ENCODE measurements at places on chromosomes 1 and 21.

GRCh38 chr1:185916861-185917260 is 182.7 kb downstream of the HMCN1 start:
- DNase-seq = no peak

DNA sequence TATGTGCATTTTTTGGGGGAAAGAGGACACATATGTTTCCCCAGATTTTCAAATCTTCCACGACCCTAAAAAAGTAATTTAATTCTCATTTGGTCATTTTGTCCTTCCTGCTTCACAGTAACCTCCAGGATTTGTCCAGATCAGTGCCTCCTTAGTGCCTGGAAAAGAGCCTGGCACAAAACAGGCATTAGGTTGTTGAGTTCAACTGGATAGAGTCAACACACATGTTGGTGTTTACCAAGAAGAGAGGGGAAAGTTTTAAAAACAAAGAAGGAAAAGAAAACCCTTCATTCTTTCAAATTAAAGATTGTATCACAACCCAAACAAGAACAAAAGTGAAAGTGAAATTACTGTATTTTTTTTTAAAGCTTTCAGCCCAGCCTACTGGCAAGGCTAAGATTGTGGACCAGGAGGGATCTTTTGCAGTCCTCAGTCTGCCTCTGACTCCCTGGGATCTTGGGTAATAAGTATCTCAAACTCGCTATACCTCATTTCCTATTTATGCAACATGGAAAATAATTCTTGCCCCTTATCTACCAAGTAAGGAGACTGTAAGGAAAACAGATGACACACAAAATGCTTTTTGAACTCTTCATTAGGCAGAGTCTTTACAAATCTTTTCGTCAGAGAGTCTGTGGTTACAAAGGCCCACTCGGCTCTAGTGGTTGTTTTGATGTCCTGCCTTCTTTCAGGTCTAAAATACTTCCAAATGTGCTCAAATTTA is 57.8 kb downstream of the ZNF281 start:
- DNase-seq = no peak

DNA sequence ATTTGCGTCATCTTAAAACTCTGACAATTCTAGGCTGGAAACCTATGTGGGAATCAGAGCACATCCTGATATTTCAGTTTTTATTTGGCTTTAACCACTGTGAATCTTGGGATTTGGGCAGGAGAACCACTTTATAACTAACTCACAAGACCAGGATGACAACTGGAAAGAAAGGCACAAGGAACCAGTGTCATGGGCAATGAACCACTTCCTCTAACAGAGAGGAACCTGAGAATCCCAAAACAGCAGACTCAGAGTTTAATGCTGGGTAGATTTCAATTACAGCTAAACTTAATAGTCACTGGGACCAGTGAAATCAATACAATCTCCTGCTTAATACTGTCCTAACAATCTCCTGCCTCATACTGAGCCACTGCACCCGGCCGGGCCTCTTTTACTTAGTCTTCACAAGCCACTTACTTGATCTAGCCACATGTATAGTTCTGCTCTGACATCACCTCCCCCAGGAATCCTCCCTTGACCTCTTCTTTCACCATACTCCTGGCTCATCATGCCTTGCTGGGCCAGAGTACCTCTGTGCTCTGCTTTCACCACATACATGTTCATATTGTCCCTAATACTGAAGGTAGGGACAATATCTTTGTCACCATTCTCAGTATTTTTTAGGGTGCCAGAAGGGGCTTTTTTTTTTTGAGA is 20.2 kb upstream of the SLFNL1 start:
- no peak for DNase-seq

DNA sequence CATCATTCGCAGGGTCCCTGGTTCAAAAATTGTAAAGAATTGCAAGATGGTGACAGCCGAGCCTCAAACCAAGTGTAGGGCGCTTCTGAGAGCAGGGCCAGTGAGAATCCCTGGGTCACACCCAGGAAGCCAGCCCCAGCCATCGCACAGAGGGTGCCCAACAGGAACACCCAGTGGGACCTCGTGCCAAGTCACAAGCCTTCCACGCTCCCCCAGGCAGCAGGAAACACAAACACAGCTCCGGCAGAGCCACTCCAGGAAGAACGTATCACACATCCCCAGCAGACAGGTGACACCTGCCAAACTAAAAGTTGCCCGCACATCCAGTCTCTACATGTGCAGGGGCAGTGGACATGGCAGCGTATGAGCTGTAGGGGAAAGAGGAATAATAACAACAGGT is 20.2 kb downstream of the DHRS3 start:
- no peak for DNase-seq

DNA sequence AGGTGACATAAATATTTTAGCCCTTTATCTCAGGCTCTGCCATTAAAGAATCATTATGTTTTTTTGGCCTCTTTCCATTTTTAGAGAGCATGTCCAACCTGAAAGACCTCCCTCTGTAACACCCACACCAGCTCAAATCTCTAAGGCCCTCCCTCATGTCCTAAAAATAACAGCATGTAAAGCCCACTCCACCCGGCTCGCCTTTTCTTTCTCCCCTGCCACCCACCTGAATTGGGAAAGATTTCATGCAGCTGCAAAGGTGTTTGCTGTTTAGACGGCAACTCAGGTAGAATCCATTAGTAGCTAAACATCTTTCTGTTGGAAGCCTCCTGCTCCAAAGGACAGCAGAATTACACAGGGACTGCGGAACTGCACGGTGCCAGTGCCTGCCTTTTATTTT is 79.9 kb downstream of the DMRTA2 start:
- DNase-seq = no peak

GRCh38 chr1:58726581-58726980 is 26.7 kb upstream of the MYSM1 start:
- DNase-seq = no peak

DNA sequence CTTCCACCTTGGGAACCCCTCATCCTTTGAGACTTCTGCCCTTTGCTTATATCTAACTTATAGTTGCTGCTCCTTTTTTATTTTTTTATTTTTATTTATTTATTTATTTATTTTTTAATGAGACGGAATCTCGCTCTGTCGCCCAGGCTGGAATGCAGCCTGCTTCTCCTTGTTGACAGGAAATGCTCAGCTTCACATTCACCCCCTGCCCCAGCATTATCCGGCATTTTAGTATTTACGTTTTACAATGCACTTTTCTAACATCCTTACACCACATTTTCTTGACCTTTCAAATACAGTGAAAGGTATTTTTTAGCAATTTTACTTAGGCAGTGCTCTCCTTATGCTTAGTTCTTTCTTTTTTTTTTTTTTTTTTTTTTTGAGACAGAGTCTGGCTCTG is 14.9 kb downstream of the CXADR start:
- no peak for DNase-seq

- no peak for DNase-seq
These were observed 119.2 kb downstream of the LRIG2 start for GRCh38 chr1:113192242-113192641.

DNA sequence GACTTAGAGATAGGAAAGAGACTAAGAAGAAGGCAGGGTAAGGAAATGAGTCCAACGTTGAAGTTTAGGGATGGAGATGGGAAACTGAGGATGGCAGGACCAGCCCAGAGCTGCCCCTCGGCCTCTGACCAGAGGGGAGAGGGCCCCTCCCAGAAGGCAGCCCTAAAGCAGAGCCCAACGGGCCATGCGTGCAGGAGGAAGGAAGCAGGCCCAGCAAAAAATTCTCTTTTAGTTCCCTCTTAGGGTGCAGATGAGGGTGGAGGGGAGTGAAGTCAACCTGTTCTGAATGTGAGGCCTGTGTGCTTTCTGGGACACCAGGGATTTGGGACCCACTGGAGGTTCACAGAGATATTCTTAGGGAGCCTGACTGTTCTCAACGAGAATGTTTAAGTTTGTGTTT is 225.4 kb downstream of the RHOU start:
- no peak for DNase-seq

- no peak for DNase-seq
These were observed 172.6 kb downstream of the PTPRC start for GRCh38 chr1:198811449-198811848.

DNA sequence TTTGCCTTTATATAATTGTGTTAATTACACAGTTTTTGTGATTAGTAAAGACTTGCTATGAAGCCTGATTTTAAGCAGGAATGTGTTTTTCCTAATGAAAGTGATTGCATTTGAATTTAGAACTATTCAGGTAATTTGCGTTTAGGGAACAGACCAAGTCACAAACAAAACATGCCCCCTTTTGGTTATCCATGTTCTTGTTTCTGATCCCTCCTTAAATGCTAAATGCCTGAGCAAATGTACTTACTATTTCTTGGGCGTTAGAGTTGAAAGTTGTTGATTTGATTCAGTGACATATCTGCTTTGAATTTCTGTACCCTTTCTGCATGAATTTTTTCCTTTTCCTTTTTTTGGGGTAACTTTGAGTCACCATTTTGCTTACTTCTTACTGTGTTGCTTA is 5.2 kb downstream of the POU2F1 start:
- no peak for DNase-seq

GRCh38 chr1:52919051-52919722 is 2.4 kb downstream of the ECHDC2 start:
- no peak for DNase-seq

GRCh38 chr1:216765346-216766300 is 42.4 kb upstream of the ESRRG start:
- no peak for DNase-seq

Data from CMK (cell line).